ENCODE measurements at places on chromosomes 6 and 20.

DNA sequence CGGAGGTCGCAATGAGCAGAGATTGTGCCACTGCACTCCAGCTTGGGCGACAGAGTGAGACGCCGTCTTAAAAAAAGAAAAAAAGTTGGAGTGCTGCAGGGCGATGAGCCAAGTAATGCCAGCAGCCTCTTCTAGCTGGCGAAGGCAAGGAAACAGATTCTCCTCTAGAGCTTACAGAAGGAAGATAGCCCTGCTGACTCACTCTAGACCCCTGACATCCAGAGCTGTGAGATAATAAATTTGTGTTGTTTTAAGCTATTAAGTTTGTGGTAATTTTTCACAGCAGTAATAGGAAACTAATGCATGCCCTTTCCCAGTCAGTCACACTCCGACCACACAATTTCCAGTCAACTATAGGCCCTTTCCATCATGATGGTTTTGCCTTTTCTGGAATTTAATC, 16.4 kb downstream of the PRSS16 start:
- DNase-seq, result no peak

- DNase-seq, result no peak
Measured at GRCh38 chr6:125267806-125268523, 33.8 kb downstream of the HDDC2 start.

- no peak for DNase-seq
Measured at GRCh38 chr6:105373481-105373880, 29.4 kb downstream of the PREP start.

DNA sequence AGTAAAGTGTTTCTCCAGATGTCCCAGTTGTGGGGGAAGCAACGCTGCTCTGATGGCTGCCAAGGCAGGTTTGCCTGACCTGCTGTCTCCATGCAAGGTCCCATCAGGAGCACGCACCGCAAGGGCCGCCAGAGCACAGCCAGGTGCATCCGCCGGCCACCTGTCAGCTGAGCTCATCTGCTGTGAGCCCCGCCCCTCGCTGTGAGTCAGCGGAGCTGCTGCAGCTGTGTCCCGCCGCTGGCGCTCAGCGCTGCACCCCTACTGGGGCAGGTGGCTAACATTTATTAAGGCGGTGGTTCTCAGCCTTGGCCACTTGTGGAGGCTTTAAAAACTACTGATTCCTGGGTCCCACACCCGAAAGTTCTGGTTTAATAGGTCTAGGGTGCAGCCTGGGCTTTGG, 225.7 kb downstream of the UST start:
- DNase-seq, result peak; percentile 49

DNA sequence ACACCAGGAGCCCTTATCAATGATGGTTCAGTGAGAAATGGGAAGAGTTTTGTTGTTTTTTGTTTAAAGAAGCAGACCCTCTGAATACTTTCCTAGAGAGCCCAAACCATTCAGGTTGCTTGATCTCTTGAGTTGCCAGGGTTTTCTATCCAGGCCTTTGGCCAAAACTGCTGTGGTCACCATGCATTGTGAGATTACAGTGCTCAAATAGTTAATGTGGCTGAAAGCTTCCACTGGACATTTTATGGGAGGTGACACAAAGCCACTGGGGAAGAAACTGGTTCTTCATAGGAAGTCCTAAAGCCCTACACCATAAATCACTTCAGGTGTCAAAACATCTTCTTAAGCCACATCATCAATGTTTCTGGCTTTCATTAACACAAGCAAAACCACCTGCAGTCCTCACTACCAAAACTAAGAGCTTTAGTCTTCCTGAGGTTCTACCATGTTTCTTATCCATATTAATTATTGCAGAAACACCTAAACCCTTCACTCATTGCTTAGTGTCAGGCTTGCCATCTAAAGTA, 101.6 kb downstream of the IBTK start:
- no peak for DNase-seq

GRCh38 chr20:62628691-62629090, 13.6 kb upstream of the SLCO4A1 start:
- no peak for DNase-seq

DNA sequence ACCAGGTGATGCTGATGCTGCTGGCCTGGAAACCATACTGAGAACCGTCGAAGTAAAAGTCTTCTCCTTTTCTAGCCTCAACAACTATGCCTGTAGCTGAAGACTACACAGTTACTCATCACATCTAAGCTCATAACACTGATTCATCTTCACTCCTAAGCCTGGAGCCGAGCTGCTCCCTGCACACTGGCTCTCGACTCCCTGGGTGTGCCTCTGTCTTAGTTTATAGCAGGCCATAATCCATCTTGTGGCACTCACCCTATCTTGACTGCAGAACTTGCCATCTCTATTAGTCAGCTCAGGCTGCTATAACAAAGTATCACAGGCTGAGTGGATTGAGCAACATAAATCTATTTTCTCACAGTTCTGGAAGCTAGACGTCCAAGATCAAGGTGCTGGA, 191.0 kb downstream of the UNC5CL start:
- DNase-seq, result no peak

DNA sequence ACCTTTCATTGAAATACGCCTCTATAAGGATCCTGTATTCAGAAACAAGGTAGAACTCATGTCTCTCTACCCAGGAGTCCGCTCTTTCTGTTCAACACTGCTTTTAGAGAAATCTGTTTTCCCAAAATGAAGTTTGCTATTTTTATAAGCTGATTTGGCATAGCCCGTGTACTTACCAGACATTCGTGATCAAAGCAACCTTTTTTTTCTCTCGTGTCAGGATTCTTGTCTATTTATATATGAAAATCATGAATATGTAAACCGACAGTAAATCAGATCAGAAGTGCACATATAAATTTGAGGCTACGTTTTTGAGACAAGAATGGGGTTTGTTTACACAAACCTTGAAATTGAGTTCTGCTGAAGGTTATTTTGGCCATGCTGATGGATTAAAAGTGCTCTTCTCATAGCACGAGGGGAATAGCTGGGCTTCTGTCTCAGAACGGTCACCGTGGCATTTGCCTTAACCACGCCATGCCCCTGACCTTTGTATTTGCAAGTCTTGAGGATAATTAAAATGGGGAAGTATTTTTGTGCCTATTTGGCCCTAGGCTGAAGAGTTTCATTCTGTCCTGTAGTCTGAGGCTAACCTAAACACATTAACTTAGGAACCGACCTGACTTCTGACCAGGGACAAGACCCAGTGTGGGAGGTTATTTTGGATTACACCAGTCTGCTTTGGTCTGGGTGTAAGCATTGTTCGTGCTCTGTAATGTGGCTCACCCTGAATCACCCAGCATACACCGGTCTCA, 118.6 kb downstream of the MAP3K4 start:
- no peak for DNase-seq

GRCh38 chr6:38413102-38413800, 226.5 kb downstream of the BTBD9 start:
- DNase-seq, result no peak

DNA sequence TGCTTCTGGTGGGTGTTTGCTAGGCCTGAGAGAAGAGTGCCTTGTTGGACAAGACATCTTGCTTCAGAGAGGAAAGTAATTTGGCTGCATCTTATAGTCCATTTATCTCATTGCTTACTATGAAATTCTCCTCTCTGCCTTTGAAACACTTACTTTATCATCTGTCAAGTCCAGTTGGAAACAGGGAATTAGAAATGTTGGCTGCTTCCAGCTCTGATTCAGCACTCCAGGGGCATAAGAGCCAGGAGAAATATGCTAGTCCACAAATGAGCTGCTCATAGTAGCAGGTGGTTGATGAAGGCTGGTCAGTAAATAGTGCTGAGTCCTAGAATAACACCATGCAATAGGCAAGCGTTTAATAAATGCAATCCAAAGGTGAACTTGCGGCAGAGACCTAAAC, 227.1 kb downstream of the SLC35F1 start:
- DNase-seq, result no peak

GRCh38 chr20:17317341-17317740, 90.5 kb downstream of the PCSK2 start:
- DNase-seq, result no peak

DNA sequence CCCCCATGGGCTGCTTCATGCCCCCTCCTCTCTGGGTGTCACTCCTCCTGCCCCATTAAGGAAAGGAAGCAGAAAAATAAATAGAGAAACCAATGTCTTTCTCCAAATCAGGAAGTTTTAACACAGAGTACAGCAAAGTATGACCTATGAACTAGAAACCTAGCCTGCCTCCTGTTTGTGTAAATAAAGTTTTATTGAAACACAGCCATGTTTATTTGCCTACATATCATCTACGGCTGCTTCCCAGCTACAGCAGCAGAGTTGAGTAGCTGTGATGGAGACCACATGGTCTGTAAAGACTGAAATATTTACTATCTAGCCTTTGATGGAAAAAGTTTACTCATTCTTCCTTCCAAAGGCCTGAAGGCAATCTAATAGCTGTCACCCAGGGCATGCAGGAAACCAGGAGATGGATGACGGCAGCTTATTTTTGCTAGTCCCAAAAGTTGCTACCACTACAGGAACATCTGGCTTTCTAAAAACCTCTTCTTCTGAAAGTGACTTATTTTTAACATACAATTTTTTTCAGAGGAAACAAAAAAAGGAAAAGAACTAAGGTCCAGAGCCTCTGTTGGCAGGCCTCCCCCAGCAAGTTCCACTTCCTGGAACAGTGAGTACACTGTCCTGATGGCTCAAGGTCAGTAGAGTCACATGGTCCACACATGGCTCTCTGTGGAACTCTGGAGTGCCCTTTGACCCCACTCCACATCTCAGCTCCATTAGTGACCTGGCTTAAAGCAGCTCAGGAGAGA, 287.8 kb downstream of the PTPRT start:
- no peak for DNase-seq

- DNase-seq, result no peak
Measured at GRCh38 chr6:91352878-91353277, 766.0 kb upstream of the MAP3K7 start.

DNA sequence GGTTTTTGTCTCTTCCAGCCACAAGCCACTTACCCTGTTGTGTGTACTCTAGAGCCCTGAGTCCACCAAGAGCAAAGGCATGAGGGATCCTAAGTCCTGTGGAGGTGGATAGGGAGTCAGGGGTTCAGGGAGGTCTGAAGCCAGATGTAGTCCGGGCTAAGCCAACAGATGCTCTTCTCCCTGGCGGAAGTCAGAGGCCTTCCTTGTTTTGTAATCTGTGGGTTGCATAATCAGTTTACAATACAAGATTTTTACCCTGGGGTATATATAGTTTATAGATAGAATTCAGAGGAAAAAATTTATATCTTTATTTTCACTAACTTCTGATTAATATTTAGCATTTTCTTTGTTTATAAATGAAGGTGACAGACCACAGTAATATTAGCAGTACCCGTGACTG, 9.2 kb downstream of the LAMP5 start:
- DNase-seq, result no peak

DNA sequence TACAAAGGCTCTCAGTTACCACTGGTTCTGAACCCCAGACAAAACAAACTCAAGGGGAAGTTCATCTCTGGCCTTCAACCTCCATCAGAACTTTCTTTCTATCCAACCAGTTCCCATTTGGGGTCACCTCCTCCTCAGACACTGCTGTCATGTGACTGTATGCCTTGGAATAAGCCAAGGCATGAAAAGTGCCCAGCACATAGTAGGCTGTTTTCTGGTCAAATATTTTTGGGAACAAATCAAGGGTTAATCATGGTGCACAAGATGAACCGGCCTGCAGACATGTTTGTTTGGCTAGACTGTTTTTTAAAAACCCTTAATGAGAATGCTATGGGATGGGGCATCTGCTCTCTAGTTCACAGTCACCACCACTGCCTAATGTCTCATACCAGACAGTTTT, 48.9 kb upstream of the MRPS10 start:
- no peak for DNase-seq

DNA sequence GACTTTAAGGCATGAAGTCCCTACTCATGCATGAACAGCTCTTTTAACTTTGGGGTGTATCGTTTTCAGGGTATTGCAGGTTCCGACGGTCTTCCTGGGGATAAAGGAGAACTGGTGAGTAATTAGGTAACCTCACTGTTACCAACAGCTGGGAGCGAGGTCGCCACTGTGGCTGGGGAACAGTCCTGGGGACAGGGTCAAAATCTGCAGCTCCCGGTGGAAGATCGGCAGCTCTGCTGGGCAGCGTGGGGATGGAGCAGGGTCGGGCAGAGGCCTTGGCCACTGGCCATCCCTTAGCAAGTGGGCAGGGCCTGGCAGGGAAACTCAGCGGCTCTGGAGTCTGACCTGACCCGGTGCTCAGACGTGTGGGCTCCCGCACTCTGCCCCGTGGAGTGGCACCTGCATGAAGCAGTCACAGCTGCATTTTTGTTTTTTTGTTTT, 16.1 kb downstream of the COL9A3 start:
- no peak for DNase-seq

- DNase-seq, result no peak
Measured at GRCh38 chr6:1665214-1665613, 55.5 kb downstream of the FOXC1 start.

DNA sequence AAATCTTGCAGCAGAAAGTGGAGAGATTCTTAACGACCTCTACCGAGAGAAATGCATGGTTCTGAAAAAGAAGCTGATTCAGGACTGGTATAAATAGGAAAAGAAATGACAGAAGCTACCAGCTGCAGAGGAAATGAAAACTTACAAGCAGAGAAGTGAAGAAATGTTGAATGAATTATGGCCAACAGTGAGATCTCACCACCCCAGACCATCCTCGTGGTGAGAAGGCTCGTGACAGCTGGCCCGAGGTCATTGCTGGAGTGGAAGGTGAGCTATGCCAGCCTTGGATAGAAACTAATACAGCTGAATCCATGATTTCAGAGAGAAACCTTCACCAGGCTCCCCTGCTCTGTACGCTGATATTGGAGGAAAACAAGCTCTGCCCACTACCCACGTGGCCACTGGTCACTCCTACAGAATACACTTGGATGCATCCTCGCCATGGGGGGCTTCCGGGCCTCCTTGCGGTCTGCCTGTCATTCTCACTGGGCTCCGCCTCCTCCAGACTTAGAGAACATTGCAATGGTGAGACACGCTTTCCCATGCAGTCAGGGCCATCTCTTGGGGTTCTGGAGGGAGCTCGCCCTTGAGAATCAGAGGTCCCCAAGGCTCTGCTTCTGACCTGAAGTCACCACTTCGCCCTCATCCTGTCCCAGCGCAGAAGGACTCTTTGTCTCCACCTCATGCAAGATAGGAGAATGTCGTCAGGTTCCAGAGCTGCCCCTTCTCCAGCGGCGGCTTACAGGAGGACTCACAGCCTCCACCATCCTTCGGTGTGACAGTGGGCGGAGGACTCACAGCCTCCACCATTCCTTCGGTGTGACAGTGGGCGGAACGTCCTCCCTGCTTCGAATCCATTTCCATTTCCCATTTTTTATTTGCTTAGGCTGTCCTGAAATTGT, 10.6 kb upstream of the TUBB2B start:
- DNase-seq, result no peak

- DNase-seq, result peak; percentile 37
Measured at GRCh38 chr6:160254467-160255312, 3.9 kb downstream of the SLC22A2 start.

GRCh38 chr6:166853371-166854325, 102.7 kb downstream of the RNASET2 start:
- no peak for DNase-seq
